ENCODE measurements at places on chromosomes 11 and 22.

GRCh38 chr22:40412441-40412840 lies 42.0 kb downstream of the SGSM3 start:
- DNase-seq: no peak

DNA sequence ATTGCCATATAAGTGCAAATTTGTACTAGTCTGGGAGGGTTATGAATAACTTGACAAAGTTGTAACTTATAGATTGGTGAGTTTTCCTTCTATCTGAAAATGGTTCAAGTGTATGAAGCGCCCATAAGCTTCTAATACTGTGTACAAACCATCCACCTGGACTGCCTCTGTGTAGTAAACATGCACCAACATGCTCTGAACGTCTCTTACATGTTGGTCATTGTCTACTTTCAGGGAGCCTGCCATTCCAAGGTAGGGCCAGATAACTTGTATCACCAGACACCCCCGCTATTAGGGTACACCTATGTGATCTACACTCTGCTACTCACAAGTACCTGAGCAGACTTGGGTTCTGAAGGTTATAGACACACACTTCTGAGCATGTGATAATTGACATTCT lies 735.5 kb upstream of the API5 start:
- no peak for DNase-seq

- DNase-seq: peak; percentile 69
Measured at GRCh38 chr22:39117585-39118191, 20.6 kb downstream of the APOBEC3H start.

- no peak for DNase-seq
Measured at GRCh38 chr11:72930008-72930407, 115.8 kb downstream of the ATG16L2 start.

- no peak for DNase-seq
Measured at GRCh38 chr11:13480198-13480597, 15.6 kb downstream of the PTH start.

DNA sequence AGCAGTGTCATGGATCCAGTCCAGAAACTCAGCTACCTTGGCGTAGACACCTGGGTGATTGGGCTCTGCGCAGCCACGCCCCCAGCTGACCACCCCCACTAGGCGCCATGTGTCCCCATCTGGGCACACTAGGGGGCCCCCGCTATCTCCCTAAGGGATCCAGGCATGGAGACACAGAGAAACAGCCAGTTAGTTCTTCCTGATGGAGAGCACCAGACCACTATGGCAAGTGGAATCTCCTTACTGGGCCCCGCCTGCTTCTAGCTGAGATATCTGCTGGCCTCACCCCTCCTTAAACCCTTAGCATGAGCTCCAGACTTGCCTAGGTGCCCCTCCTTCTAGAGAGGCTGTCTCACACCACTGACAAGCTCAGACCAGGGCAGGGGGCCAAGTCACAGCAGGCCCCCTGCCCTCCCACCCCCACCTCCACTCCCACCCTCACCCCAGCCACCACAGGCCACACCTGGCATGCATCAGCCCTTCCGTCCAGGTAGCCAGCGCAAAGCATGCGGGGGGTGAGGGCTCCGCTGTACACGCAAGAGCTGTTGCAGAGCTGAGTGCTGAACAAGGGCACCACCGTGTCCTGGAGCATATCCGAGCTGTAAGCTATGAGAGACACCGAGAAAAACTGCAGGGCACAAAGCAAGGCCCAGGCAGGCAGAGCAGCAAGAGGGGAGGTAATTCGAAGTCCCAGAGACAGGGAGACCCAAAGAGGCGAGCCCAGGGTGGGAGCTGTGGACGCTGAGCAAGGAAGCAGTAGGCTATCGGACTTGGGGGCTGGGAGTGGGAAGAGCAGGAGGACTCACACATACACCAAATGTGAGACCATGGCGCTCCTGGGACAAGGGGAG lies 16.1 kb downstream of the TMPRSS5 start:
- DNase-seq: no peak

- DNase-seq: no peak
Measured at GRCh38 chr22:39592081-39593065, 21.8 kb downstream of the CACNA1I start.

DNA sequence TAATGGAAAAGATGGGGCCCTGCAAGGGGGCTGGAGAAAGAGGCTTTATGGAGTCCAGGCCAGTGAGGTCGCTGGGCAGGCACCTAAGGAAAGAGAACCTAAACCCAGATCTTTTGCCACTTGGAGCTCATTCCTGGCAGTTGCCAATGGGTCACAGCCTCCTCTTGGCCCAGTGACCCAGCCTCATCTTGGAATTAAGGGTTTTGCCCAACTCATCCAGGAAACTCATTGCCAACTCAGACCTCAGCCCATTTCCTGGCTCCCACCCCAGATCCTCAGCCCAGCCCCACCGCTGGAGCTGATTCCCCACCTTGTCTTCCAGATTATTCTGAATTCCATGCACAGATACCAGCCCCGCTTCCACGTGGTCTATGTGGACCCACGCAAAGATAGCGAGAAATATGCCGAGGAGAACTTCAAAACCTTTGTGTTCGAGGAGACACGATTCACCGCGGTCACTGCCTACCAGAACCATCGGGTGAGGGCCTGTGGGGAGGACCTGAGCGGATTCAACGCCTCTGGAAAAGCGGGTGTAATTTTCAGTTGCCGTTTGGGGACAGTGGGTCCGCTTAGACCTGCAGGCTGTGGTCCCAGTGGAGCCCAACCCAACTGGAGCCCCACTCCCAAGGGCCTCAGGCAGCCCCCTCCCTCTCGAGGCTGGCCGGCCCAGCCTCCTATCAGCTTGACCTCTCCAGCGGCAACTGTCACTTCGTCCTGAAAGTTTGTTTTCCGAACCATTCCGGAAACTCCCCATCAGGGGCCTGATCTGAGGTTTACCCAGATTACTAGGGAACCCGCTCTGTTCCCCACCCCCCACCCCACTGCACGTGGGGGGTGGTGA lies 4.3 kb downstream of the TBX1 start:
- DNase-seq: no peak

DNA sequence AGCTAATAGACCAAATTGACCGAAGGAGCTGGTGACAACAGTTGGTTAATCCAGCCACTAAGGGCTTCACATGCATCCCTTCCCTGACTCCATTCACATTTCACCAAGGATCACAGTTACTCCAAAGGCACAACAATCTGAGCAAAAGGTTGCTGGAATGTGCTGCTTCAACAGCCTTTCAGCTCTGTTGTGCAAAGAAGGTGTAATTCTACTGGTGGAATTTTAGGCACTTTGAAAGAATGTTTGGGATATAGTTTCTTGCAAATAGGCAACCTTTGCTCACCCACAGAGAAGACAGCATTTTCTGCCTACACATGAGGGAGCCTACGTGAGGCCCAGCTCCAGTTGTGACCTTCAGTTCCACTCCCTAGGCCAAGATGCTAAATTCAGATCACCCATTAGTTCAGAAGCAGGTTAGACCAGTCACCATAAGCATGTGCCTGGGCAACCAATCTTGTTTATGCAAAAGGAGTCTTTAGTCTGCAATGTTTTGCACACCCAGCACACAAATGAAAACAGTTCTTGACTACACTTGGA lies 21.6 kb upstream of the FCHSD2 start:
- DNase-seq: no peak

- DNase-seq: no peak
Measured at GRCh38 chr11:29022676-29023075, 914.5 kb downstream of the METTL15 start.

DNA sequence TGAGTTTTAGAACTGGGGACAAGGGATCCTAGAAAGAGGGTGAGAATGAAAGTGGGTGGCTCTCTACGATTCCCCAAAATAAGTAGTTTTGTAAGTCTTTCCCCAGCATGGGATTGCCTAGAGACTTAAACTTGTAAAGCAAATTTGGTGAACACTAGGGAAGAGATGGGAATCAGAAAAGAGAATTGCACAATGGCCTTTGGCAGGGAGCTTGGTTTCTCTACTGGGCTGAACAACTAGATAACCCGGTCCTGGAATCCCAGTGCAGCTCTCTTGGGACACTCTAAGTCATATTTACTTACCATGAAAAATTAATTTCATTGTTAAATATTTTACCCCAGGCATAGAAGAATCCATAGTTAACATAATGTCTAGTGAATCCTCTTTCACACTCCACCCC lies 16.5 kb upstream of the USP18 start:
- DNase-seq: no peak

GRCh38 chr11:68266121-68266891 lies 5.5 kb downstream of the C11orf24 start:
- no peak for DNase-seq

DNA sequence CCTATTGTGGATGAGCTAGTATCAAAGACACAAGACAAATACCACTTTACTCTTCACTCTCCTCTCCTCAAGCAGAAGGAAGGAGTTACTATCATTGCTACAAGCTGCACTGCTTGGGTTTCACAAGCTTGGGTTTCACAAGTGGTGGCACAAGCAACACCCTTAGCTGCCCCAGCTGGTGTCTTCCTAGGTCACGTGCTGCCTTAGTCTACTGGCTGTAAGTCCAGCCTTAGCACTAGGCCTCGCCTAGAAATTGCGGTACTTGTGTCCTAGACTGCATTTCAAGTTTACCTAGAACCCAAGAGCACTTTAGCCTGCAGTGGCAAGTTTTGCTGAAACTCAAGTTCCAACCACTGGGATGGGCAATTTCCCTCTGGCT lies 86.6 kb downstream of the EHF start:
- DNase-seq: no peak

GRCh38 chr22:35838855-35839576 lies 121.3 kb downstream of the APOL5 start:
- no peak for DNase-seq

DNA sequence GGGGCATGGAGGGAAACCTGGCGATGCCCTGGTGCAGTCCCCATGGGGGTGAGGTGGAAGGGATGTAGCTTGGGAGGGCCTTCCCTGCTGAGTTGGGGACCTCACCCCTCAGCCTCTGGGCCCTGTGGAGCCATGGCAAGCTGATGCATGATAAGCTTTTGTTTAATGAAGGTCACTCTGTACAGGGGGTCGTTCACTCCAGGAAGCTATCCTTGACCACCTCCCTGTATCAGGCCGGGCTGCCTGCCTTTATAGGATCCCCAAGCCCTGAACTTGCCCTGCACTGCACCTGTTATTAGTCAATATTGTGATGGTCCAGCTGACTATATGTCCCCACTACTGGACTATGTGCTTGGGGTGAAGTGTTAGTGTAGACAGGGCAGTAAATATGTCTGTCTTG lies 49.7 kb upstream of the MYEOV start:
- no peak for DNase-seq

GRCh38 chr11:110085255-110085838 lies 7.8 kb upstream of the ZC3H12C start:
- no peak for DNase-seq

GRCh38 chr11:35511666-35512065 lies 13.8 kb downstream of the PAMR1 start:
- DNase-seq: no peak

DNA sequence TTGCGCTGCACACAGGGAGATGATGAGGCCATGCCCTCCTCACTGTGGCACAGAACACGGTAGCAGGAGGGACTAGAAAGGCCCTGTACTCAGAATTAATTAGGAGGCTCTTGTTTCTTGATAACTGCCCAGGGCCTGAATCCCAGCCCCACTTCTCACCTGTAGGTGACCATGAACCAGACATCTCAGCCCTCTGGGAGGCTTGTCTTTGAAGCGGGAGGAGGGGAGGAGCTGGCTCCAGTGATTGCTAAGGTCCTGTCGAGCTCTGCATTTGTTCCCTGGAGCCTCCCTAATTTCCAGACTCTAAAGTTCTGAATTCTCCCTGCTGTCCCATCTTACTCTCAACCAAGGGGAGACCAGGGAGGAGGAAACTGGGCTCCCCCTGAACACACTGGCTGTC lies 19.8 kb upstream of the OAF start:
- DNase-seq: no peak

- DNase-seq: no peak
Measured at GRCh38 chr11:76823481-76824028, 37.2 kb upstream of the ACER3 start.

DNA sequence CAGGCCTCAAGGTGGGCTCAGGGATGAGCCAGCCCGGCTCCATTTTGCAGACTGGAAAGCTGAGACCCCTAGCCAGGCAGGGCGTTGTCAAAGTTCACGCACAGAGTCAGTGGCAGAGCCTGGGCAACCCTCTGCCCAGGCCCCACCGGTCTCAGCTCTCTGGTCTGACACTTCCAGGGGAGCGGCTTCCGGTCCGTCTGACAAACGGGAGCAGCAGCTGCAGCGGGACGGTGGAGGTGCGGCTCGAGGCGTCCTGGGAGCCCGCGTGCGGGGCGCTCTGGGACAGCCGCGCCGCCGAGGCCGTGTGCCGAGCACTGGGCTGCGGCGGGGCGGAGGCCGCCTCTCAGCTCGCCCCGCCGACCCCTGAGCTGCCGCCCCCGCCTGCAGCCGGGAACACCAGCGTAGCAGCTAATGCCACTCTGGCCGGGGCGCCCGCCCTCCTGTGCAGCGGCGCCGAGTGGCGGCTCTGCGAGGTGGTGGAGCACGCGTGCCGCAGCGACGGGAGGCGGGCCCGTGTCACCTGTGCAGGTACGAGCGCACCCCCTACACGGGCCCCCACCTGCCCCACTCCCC lies 36.0 kb downstream of the CD6 start:
- DNase-seq: no peak

GRCh38 chr11:131854391-131854790 lies 484.0 kb downstream of the NTM start:
- DNase-seq: no peak

- no peak for DNase-seq
Measured at GRCh38 chr11:27722953-27723344, 22.7 kb upstream of the BDNF start.

- DNase-seq: no peak
Measured at GRCh38 chr11:72441752-72442207, 7.4 kb upstream of the CLPB start.

- no peak for DNase-seq
Measured at GRCh38 chr22:50261615-50262459, at the start of gene MAPK12. Gene MAPK12 (minus strand): TSS chr22:50261683. CDS start chr22:50261509, 174 bp downstream.

GRCh38 chr11:65479184-65480145 lies 19.4 kb upstream of the MALAT1 start:
- no peak for DNase-seq

GRCh38 chr22:48238966-48239365 lies 1476.5 kb downstream of the TBC1D22A start:
- DNase-seq: no peak

GRCh38 chr11:7251836-7252682 lies at the start of gene SYT9:
Gene SYT9 (plus strand): TSS chr11:7251904. CDS start chr11:7252187, 283 bp downstream.
- peak; percentile 21 for DNase-seq

- no peak for DNase-seq
Measured at GRCh38 chr11:47967577-47968525, 12.5 kb upstream of the PTPRJ start.

DNA sequence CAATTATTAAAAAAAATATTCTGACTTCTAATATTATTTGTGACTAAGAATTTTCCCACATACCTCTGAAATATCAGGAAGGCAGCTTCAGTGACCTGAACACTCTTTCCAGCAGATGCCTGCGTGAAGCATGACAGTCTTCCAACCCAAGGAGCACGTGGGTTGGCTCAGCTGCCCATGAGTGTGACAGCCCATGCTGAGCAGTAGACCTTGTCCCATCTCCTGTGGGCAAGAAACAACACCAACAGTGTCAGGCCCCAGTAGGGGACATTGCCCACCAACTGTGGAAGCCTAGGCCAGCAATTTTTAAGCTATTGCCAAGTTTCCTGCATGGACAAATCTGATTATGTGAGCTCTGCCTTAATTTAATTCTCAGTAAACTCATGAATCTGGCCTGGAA lies 66.4 kb upstream of the OLFML1 start:
- DNase-seq: no peak

- no peak for DNase-seq
Measured at GRCh38 chr11:14656536-14657457, 13.2 kb downstream of the PDE3B start.
